ENCODE measurements at places on chromosomes 16 and 17.

DNA sequence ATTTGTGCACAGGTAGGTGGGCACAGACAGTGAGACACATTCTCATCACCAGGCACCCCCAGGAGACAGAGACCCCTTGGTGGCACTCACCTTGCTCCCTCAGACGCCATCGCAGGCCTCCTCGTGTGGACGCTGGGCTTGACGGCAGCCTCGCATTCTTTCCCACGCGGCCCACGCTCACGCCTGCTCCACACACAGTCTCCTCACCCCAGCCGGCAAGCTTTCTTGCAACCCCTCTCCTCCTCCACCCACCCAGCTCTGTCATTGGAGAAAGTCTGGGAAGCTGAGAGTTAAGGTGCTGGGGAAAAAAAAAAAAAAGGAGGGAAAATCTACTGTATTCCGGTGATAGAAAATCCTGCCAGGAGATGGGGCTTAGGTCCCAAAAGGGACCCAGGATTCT, 14.8 kb downstream of the SGCA start:
- DNase-seq, result no peak

DNA sequence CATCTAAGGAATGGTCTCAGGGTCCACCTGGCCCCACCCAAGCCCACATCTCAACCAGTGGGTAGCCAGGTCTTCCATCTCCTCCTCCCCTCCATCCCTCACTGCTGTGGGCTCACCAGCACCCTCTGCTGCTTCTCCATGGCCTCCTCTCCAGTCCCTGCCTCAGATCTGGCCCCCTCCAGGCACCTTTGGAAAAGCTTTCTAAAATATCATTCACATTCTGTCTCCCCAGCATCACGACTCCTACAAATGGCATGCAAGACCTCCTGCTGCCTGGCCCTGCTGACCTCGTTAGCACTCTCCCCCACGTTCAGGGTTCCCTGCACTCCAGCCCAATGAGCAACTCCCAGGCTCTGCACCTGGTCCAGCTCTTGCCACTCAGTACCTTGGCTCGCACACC, 13.7 kb downstream of the GLP2R start:
- DNase-seq, result peak; percentile 7

DNA sequence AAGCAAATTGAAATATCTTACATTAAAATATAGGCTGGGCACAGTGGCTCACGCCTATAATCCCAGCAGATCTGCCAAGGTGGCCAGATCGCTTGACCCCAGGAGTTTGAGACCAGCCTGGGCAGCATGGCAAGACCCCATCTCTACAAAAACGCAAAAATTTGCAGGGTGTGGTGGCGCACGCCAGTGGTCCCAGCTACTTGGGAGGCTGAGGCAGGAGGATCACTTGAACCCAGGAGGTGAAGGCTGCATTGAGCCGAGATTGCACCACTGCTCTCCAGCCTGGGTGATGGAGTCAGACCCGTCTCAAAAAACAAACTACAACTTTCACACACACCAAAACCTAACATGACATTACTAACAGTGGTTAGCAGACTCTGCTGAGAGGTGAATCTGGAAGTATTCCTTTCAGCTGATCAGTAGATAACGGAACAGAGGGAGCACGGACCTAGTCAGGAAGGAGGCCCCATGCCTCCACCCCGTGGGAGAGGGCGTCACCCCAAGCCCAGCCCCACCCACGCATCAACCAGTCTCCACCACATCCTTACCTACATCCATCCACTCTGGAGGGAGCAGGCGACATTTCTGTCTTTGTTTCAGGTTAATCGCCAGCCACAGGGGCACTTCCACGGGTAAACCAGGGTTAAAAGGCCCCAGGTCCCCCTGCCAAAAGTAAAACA, 1.7 kb downstream of the GINS2 start:
- no peak for DNase-seq

GRCh38 chr17:46027048-46027975, 28.3 kb downstream of the STH start:
- no peak for DNase-seq

GRCh38 chr16:85543536-85543935, 69.6 kb upstream of the GSE1 start:
- DNase-seq, result no peak

Measured in fibroblast of skin of right quadriceps (primary cell).